Upper lobe of right lung (tissue), 1 donor: ENCODE measurements at places on chromosomes 3 and 15. TPM values are rescaled to one million over a fixed set of nuclear protein-coding genes. Genes with fewer than 3 reads are reported as not detected.

DNA sequence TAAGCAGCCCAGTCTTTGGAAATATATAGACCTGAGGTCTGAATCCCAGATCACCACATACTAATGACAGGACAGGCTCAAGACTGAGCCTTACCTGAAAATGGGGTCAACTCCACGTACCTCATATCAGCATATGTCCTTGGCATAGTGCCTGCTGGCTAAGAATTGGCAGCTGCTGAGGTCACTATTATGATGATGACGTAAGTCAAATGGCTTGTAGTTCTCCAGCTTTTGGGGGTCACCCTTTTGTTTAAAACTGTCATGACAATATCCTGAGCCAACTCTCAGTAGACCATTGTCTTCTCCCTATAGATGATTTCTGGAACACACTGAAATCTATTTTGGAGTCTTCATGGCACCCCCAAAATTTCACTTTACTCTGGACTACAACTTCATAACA is 16.8 kb upstream of the CADPS start:
- no peaks in the 10 kb centered on the region for H3K4me1 ChIP-seq
- no peaks in the 10 kb centered on the region for H3K36me3 ChIP-seq
- no peak overlapping the region for H3K4me3 ChIP-seq

DNA sequence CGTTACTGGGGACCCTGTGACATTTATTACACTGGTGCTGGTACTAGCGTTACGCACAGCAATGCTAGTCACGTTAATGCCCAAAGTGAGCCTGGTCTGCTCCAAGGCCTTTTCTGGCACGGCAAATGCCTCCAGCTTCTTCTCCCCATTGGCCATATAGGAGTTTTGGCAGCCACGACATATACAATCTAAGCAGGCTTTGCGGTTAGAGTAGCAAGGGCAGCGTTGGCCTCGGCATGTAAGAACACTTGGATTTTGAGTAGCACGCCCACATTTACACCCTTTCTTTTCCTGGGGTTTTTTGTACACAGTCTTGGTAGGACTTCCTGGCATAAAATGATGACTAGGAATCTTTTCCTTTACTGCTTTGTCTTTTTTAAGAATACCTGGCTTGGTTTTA is 44.9 kb downstream of the MSL2 start:
- peaks cover 13% of the 10 kb centered on the region for H3K4me1 ChIP-seq
- H3K27ac ChIP-seq = no peak overlapping the region
- DNase-seq = no peak
- no peak overlapping the region for H3K4me3 ChIP-seq

- no peak for DNase-seq
- no peaks in the 10 kb centered on the region for H3K4me1 ChIP-seq
- H3K27me3 ChIP-seq = no peaks in the 10 kb centered on the region
- H3K4me3 ChIP-seq = no peak overlapping the region
- H3K36me3 ChIP-seq = no peaks in the 10 kb centered on the region
- H3K27ac ChIP-seq = no peak overlapping the region
Observed at GRCh38 chr3:53211706-53212702, 43.8 kb downstream of the TKT start.

GRCh38 chr15:35956056-35956455 is 410.1 kb upstream of the DPH6 start:
- no peaks in the 10 kb centered on the region for H3K27me3 ChIP-seq
- no peak overlapping the region for H3K4me3 ChIP-seq
- H3K4me1 ChIP-seq = no peaks in the 10 kb centered on the region

DNA sequence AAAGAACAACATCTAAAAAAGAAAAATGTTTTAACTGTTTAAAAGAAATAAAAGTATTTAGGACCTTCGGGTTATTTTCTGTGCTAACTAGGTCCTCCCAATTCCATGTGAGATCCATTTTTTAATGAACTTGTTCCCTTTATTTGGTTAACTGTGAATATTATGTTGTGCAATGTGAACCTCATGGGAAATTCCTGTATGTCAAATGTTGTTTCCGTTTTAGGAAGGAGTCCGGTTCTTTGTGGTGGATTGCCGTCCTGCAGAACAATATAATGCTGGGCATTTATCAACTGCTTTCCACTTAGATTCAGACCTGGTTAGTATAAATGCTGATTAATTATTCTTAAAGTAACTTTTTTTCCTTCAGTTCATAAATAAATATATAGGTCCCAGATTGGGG is 35.5 kb upstream of the NIT2 start:
- no peaks in the 10 kb centered on the region for H3K27me3 ChIP-seq
- no peaks in the 10 kb centered on the region for H3K4me1 ChIP-seq
- no peak for DNase-seq
- no peak overlapping the region for H3K27ac ChIP-seq
- H3K4me3 ChIP-seq = no peak overlapping the region

DNA sequence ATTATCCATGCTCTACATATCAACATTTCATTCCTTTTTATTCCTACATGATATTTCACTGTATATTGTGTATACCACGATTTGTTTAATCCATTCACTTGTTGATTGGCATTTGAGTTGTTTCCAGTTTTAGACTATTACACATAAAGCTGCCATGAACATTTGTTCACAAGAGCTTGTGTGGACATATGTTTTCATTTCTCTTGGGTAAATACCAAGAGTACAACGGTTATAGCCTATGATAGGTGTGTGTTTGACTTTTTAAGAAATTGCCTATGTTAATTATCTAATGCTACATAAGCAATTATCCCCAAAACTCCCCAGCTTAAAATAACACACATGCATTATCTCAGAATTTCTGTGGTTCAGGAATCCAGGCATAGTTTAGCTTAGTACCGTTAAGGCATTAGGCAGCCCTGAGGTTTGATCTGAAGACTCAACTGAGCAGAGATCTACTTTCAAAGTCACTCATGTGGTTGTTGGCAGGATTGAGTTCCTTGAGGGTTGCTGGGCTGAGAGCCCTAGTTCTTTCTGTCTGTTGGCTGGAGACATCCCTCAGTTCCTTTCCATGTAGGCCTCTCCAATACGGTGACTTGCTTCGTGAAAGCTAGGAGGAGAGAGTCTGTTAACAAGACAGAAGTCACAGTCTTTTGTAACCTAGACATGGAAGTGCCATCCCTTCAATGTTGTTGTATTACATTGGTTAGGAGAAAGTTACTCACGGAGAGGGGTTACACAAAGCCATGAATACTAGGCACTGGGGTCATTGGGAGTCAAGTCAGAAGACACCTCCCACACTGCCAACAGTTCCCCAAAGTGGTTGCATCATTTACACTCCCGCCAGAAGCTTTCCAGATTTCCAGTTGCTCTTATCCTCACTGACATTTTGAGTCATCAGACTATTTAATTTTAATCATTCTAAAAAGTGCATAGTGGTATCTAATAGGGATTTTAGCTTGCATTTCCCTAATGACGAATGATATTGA is 21.0 kb upstream of the PCSK6 start:
- H3K27ac ChIP-seq = no peak overlapping the region
- no peak overlapping the region for H3K4me3 ChIP-seq
- no peak for DNase-seq
- no peaks in the 10 kb centered on the region for H3K36me3 ChIP-seq
- no peaks in the 10 kb centered on the region for H3K4me1 ChIP-seq
- H3K27me3 ChIP-seq = no peaks in the 10 kb centered on the region

DNA sequence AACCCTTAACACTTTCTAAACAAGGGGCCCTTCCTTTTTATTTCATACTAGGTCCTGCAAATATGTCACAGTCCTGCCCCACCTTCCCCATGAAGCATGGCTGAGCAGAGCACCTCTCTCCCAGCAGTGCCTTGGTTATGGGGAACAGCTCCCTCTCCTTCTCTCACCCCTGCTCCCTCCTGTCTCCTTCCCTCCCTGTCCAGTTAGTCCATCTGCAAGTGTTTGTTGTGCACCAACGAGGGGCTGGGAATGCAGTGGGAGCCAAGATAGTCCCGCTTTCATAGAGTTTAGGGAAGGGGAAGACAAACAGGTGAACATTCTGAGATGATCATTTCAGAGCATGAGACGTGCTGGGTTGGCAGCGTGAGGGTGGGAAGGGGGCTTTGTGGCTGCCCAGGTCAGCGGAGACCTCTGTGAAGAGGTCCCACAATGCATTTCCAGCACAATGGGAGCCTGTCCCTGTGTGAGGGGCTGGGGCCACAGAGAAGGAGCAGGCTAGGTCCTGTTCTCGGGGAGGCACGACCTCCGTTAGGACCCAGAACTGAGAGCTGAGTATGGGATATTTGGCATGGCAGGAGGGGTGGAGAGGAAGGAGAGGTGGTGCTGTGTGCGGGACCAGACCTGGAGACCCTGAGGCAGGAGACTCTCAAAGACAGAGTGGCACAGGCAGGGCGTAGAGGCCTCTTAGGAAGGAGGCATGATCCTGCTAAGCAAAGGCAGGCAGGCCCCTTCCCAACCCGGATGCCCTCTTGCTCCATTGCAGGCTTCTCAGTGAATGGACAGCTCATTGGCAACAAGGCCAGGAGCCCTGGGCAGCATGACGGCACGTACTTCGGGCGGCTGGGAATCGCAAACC is 5.5 kb upstream of the ITIH3 start:
- no peaks in the 10 kb centered on the region for H3K27me3 ChIP-seq
- no peaks in the 10 kb centered on the region for H3K36me3 ChIP-seq
- no peak overlapping the region for H3K4me3 ChIP-seq
- no peak for DNase-seq

- no peak for DNase-seq
- no peak overlapping the region for H3K27ac ChIP-seq
- H3K36me3 ChIP-seq = no peaks in the 10 kb centered on the region
- no peaks in the 10 kb centered on the region for H3K27me3 ChIP-seq
Observed at GRCh38 chr3:151559736-151560135, 98.9 kb upstream of the IGSF10 start.

GRCh38 chr3:175664911-175665310 is 805.8 kb downstream of the NAALADL2 start:
- no peak overlapping the region for H3K27ac ChIP-seq
- H3K27me3 ChIP-seq = no peaks in the 10 kb centered on the region
- no peaks in the 10 kb centered on the region for H3K4me1 ChIP-seq
- DNase-seq = no peak

GRCh38 chr3:81911221-81911620 is 149.8 kb upstream of the GBE1 start:
- H3K4me1 ChIP-seq = no peaks in the 10 kb centered on the region
- no peaks in the 10 kb centered on the region for H3K36me3 ChIP-seq
- DNase-seq = no peak

DNA sequence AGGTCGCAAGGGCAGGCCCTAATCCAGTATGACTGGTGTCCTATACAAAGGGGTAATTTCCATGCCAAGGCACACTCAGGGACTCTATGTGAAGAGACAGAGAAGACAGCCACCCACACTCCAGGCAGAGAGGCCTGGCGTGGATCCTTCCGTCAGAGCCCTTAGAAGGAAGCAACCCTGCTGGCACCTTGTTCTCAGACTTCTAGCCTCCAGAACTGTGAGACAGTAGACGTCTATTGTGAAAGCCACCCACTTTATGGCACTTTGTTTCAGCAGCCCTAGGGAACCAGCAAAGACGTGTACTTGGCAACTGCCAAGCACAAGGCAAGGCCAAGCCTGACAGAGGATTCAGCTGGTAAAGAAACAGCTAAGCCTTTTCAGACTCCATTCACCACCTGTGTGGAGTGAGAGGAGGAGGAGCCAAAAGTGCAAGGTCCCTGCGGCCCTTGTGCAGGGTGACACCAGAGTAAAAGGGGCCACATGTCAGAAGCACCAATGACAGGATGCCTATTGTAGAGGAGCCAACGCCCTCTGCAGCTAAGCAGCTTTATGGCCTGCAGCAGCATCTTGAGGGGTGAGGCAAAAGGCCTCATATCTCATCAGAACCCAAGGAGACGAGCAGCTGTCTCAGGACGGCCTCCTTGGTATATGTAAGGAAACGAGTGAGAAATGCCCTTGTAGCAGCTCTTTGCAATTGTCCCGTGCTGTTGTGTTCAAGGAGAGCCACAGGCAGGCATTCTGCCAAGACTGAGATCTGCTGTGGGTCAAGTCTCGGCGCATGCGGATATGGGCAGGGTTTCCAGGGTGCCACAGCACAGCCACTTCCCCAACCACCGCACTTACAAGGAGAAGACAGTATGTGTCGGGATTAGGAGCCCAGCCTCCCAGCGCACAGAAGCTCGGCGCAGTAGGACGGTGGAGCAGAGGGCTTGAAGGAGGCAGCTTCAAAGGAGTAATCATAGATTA is 121.5 kb upstream of the LIPC start:
- peak; percentile 63 for DNase-seq
- H3K36me3 ChIP-seq = no peaks in the 10 kb centered on the region
- no peaks in the 10 kb centered on the region for H3K4me1 ChIP-seq
- H3K4me3 ChIP-seq = no peak overlapping the region
- no peaks in the 10 kb centered on the region for H3K27me3 ChIP-seq
- H3K27ac ChIP-seq = no peak overlapping the region

- no peak overlapping the region for H3K27ac ChIP-seq
- peaks cover 8% of the 10 kb centered on the region for H3K4me1 ChIP-seq
- no peaks in the 10 kb centered on the region for H3K27me3 ChIP-seq
- H3K36me3 ChIP-seq = no peaks in the 10 kb centered on the region
Observed at GRCh38 chr15:90301707-90302300, 36.3 kb downstream of the NGRN start.

GRCh38 chr3:155637567-155637966 is 107.3 kb downstream of the PLCH1 start:
- no peaks in the 10 kb centered on the region for H3K27me3 ChIP-seq
- no peak for DNase-seq
- no peak overlapping the region for H3K4me3 ChIP-seq
- no peaks in the 10 kb centered on the region for H3K4me1 ChIP-seq
- no peaks in the 10 kb centered on the region for H3K36me3 ChIP-seq

- no peaks in the 10 kb centered on the region for H3K27me3 ChIP-seq
- no peaks in the 10 kb centered on the region for H3K4me1 ChIP-seq
- no peak for DNase-seq
- no peak overlapping the region for H3K27ac ChIP-seq
- H3K4me3 ChIP-seq = no peak overlapping the region
Observed at GRCh38 chr3:24339266-24339825, 155.3 kb downstream of the THRB start.

GRCh38 chr15:90232941-90233386 is 777 bp downstream of the CIB1 start:
- peaks cover 31% of the 10 kb centered on the region for H3K4me1 ChIP-seq
- peak overlapping the region; percentile 97 for H3K27ac ChIP-seq
- DNase-seq = no peak
- peaks cover 52% of the 10 kb centered on the region for H3K36me3 ChIP-seq
- no peaks in the 10 kb centered on the region for H3K27me3 ChIP-seq

The SOX14 gene
- total RNA-seq = not detected

The RARB gene
- 5.8 TPM for total RNA-seq

The KNG1 gene
- 0.14 TPM for total RNA-seq

The FAM107A gene
- 91.5 TPM for total RNA-seq

The ISLR gene
- 40.6 TPM for total RNA-seq

The MYLK gene
- total RNA-seq = 248 TPM
